ENCODE measurements at places on chromosomes 6 and 20.

DNA sequence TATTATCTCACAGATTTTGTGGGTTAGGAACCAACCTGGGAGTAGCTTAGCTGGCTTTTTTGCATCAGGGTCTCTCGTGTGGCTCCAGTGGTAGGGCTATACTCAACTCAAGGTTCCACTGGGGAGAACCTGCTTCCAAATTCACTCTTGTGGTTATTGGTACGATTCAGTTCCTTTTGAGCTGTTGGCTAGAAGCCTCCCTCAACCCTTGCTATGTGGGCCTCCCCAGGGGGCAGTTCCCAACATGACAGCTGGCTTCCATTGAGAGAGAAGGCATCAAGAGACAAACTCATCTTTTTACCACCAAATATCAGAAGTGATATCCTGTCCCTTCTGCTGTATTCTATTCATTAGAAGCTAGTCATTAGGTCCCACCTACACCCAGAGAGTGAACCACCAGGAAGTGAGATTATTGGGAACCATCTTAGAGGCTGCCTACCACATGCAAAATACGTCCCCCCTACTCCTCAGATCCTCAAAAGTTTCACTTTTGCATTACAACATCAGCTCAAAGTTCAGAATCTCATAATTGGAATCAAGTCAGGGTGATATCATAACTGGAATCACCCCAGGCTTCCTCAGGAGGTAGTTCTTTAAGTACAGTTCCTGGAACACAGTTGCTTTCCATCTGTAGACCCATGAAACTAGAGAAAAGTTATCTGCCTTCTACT is 30.9 kb downstream of the MKKS start:
- no peak for DNase-seq

GRCh38 chr6:6515691-6516607 is 72.6 kb upstream of the LY86 start:
- DNase-seq = no peak

- DNase-seq = peak; percentile 90
Measured at GRCh38 chr6:34671801-34672656, 24.5 kb downstream of the ILRUN start.

GRCh38 chr6:130524552-130524951 is 158.7 kb downstream of the TMEM200A start:
- DNase-seq = no peak

GRCh38 chr6:119524410-119524809 is 174.8 kb upstream of the MAN1A1 start:
- no peak for DNase-seq
